ENCODE measurements at places on chromosomes 11 and 22.

GRCh38 chr11:65424205-65425104 is 1.9 kb downstream of the NEAT1 start:
- DNase-seq: peak; percentile 58

DNA sequence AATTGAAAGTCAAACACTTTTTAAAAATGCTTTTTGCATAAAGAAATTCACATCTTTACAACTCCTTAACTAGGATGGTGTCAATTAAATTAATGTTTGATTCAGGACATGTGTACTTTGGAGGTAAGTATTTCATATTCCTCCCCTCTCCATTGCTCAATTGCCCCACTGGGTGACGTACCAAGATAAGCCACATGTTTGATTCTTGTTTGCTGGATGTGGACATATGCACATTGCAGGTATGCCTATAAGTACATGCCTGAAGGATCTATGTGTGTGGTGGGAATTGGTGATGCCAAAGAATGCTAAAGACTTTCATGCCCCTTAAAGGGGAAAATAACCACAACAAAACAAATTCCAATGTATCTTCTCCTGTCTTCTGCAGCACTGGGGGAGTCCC is 5.8 kb downstream of the CD44 start:
- DNase-seq: peak; percentile 72

- DNase-seq: no peak
Measured at GRCh38 chr22:47367993-47368945, 605.8 kb downstream of the TBC1D22A start.

DNA sequence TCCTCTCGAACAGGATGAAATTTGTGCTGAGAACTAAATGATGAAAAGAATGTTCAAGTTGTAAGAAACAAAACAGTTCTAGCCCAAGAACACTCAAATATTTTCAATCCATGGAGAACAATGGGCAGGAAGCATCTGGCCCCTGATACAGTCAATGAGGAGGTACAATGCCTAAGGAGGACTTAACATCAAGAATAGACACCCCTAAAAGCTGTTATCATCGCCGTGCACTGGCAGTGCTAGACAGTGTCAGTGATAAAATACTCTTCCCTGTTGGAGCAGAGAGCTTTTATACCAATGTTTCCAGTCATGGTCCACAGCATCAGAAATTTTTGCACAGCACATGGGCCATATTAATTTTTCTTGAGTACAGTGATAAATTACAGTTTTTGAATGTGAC is 20.2 kb upstream of the VSTM5 start:
- DNase-seq: no peak

GRCh38 chr11:15988016-15988550 is 368.3 kb downstream of the SOX6 start:
- DNase-seq: no peak

- no peak for DNase-seq
Measured at GRCh38 chr11:62806611-62807121, 1.4 kb upstream of the NXF1 start.

Data from fibroblast of skin of right quadriceps (primary cell).